Omental fat pad (tissue), 4 donors: ENCODE measurements at places on chromosomes 6 and 20. TPM values are rescaled to one million over a fixed set of nuclear protein-coding genes. Genes with fewer than 3 reads are reported as not detected.

The STK4 gene
- total RNA-seq = 37.6 TPM

The IRAK1BP1 gene
- total RNA-seq = 4.1 TPM

The OXT gene
- total RNA-seq = not detected

The LAMA2 gene
- total RNA-seq = 189 TPM

The DNMT3B gene
- 0.50 TPM for total RNA-seq
